ENCODE measurements at places on chromosomes 16 and 17.

- DNase-seq, result no peak
Measured at GRCh38 chr16:85003725-85004586, 7.4 kb downstream of the ZDHHC7 start.

- DNase-seq, result no peak
Measured at GRCh38 chr17:3594051-3594800, 15.0 kb downstream of the TRPV1 start.

GRCh38 chr16:64543441-64543840 is 578.4 kb downstream of the CDH11 start:
- no peak for DNase-seq

- no peak for DNase-seq
Measured at GRCh38 chr16:25372716-25373115, 115.1 kb upstream of the ZKSCAN2 start.

- no peak for DNase-seq
Measured at GRCh38 chr16:19582050-19582831, 26.7 kb downstream of the VPS35L start.

DNA sequence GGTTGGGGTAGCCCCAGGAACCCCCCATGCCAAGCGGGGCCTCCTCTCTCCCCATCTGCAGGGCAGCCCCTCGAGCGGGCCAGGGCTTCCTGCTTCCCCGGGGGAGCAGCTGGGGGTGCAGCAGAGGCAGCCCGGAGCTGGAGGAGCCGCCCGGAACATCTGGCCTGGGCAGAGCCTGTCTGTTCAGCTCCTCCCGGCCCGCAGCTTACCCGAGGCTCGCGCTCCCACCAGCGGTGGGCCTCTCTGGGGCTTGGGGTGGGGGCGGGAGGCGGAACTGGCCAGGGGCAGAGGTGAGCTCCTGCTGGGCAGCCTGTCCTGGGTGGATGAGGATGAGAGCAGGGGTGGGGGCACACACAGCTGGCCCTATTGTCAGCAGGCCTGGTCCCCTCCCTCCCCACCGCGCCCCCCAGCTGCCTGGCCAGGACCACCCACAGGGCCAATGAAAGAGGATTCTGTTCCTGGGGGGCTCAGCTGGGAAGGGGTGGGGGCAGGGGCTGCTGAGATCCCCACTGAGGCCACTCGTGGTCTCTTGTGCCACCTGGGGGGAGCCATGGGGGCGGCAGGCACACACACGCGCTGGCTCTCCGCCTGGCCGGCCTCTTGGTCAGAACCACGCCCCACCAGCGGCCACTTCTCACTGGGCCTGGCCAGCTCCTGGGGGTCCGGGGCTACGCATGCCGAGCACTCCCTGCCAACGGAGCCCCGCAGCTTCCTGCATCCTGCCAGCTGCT is 34.7 kb downstream of the BAHCC1 start:
- DNase-seq, result no peak

GRCh38 chr17:74521701-74522201 is 9.5 kb downstream of the CD300LB start:
- peak; percentile 22 for DNase-seq

GRCh38 chr16:68427649-68428303 is 20.5 kb downstream of the SMPD3 start:
- no peak for DNase-seq

DNA sequence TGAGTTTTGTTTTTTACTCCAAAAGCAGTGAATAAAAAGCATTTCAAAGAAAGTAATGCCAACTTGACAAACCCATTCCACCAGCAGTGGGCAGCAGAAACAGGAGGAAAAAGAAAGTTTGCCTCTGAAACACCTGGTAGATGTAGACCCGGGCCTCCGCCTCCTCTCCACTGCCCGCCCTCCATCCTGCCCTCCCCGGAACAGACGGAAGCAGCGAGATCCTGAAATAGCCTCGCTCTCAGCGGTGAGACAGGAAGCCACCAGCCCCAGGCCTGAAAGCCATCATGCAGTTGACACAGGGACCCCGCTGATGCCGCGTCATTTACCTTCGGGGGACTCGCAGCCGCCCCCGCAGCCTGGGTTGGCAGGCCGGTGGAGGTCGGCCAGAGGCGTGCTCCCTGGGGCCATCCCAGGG is 67.8 kb downstream of the C16orf78 start:
- peak; percentile 76 for DNase-seq

GRCh38 chr17:72134608-72135394 is 14.0 kb downstream of the SOX9 start:
- no peak for DNase-seq

DNA sequence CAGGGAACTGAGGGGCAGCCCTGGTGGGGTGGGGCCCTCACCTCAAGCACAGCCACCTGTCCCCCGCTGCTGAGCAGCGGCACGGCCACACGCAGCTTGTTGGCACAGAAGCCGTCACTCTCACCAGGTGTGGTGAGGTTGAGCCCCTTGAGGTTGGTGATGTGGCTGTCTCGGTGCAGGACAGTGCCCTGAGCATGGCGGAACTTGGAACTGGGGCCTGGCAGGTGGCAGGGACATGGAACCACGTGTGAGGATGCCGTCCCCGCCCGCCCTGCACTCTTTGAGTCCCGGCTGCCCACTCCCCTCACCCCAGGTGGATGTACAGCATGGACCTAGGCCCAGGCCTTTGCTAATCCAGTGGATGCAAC is 9.7 kb upstream of the VASN start:
- DNase-seq, result no peak

- DNase-seq, result no peak
Measured at GRCh38 chr16:84080378-84080777, 36.4 kb downstream of the MBTPS1 start.

- DNase-seq, result no peak
Measured at GRCh38 chr16:57347858-57348257, 10.7 kb upstream of the CCL22 start.
